ENCODE measurements at places on chromosomes 2 and 18. TPM values are rescaled to one million over a fixed set of nuclear protein-coding genes. Genes with fewer than 3 reads are reported as not detected.

DNA sequence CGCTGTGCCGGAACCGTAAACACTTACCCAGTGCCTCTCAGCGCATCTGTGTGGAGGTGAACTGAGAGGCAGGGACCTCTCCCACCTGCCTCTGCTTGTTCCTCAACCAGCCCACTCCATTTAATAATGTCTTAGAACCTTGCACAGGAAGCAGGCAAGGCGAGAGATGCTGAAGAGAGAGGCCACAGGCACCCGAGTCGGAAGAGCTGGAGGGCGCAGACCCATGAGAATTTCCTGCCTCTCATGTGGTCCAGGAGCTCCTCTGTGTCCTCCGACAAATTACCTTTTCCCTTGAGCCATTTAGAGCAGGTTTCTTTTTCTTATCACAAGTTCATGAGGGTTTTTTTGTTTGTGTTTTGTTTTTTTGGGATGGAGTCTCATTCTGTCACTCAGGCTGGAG, 4.9 kb upstream of the RFX8 start:
- no peak for DNase-seq
- no peaks in the 10 kb centered on the region for H3K4me1 ChIP-seq
- no peak overlapping the region for H3K4me3 ChIP-seq

SLC4A5 gene
- total RNA-seq = 0.45 TPM

RASGRP3 gene
- total RNA-seq = 3.6 TPM

- DNase-seq = no peak
- H3K27ac ChIP-seq = no peak overlapping the region
- H3K4me1 ChIP-seq = peaks cover 6% of the 10 kb centered on the region
- no peak overlapping the region for H3K4me3 ChIP-seq
- no peaks in the 10 kb centered on the region for H3K36me3 ChIP-seq
These were observed 2.9 kb downstream of the CLHC1 start for GRCh38 chr2:55229221-55229620.

DNA sequence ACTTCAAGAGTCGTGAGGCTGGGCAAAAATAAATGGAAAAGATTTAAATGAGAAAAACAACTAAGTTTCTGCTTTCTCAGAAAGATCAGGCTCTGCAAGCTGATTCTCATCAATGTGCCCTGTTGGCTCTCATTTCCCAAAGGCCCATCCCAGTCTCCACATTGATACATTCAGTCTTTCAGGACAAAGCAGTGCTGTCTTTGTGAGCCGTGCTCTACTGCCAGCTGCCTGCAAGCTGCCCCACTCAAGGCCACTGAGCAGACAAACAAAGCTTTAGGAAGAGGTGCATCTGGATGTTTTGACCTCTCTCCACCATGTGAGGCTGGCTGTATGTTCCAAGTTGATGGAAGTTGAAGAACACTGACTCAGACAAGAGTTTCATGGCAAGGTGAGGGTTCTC, 48.8 kb downstream of the FSHR start:
- H3K36me3 ChIP-seq = no peaks in the 10 kb centered on the region
- H3K4me3 ChIP-seq = no peak overlapping the region
- no peaks in the 10 kb centered on the region for H3K27me3 ChIP-seq

- H3K36me3 ChIP-seq = no peaks in the 10 kb centered on the region
- H3K4me3 ChIP-seq = no peak overlapping the region
- no peaks in the 10 kb centered on the region for H3K27me3 ChIP-seq
- H3K27ac ChIP-seq = no peak overlapping the region
- H3K4me1 ChIP-seq = no peaks in the 10 kb centered on the region
These were observed 89.7 kb upstream of the GCFC2 start for GRCh38 chr2:75800456-75800855.

GRCh38 chr2:16466133-16466820, 199.4 kb downstream of the CYRIA start:
- H3K4me3 ChIP-seq = no peak overlapping the region
- H3K27ac ChIP-seq = no peak overlapping the region
- H3K36me3 ChIP-seq = no peaks in the 10 kb centered on the region
- no peak for DNase-seq

DNA sequence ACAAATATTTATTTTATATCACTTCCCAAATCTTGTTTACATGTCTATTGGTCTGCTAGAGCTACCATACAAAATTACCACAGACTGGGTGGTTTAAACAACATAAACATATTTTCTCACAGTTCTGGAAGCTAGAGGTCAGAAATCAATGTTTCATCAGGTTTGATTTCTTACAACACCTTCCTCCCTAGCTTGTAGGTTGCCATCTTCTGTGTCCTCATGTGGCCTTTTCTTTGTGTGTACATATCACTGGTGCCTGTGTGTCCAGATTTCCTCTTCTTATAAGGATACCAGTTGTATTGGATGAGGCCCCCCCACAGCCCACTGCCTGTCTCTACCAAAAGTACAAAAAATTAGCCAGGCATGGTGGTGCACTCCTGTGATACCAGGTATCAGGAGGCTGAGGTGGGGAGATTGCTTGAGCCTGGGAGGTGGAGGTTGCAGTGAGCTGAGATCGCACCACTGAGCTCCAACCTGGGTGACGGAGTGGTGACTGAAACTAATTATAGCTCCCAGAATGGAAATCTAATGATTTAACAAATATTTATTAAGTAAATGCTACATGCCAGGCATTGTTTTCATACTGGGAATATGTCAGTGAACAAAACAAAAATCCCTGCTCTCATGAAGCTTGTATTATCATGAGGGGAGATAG, 13.6 kb downstream of the EML4 start:
- H3K27me3 ChIP-seq = no peaks in the 10 kb centered on the region
- H3K36me3 ChIP-seq = no peaks in the 10 kb centered on the region
- H3K27ac ChIP-seq = no peak overlapping the region
- DNase-seq = no peak
- H3K4me1 ChIP-seq = no peaks in the 10 kb centered on the region

GRCh38 chr2:195967336-195967735, 101.3 kb downstream of the DNAH7 start:
- H3K27me3 ChIP-seq = no peaks in the 10 kb centered on the region
- no peak overlapping the region for H3K4me3 ChIP-seq
- DNase-seq = no peak
- no peaks in the 10 kb centered on the region for H3K36me3 ChIP-seq

GRCh38 chr2:68448671-68449653, 18.1 kb downstream of the FBXO48 start:
- H3K4me3 ChIP-seq = no peak overlapping the region
- H3K4me1 ChIP-seq = no peaks in the 10 kb centered on the region
- no peaks in the 10 kb centered on the region for H3K36me3 ChIP-seq
- H3K27me3 ChIP-seq = no peaks in the 10 kb centered on the region
- H3K27ac ChIP-seq = no peak overlapping the region

GRCh38 chr2:38540580-38541286, 62.0 kb downstream of the HNRNPLL start:
- no peak overlapping the region for H3K27ac ChIP-seq
- peak; percentile 51 for DNase-seq
- no peaks in the 10 kb centered on the region for H3K36me3 ChIP-seq
- H3K27me3 ChIP-seq = no peaks in the 10 kb centered on the region
- H3K4me1 ChIP-seq = peaks cover 7% of the 10 kb centered on the region

DNA sequence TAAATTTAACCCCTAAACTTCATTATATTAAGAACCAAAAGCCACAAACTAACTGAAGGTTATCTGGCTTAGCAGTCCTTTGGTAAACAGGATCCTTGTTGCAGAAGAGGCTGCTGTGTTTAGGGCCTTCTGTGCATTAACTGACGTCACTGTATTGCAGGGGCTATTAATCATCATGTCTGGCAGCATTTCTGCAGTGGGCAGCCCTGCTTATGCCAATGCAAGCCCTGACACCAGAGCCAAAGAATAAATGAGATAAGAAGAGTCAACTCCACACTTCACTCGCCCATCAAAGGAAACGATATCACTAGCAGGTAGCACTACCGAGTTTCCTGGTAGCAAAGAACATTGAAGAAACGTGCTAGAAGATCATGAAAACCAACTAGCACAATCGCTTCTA, 110.6 kb downstream of the PLEKHM3 start:
- no peaks in the 10 kb centered on the region for H3K4me1 ChIP-seq
- DNase-seq = no peak
- H3K4me3 ChIP-seq = no peak overlapping the region
- no peaks in the 10 kb centered on the region for H3K27me3 ChIP-seq
- H3K27ac ChIP-seq = no peak overlapping the region
- H3K36me3 ChIP-seq = no peaks in the 10 kb centered on the region

DNA sequence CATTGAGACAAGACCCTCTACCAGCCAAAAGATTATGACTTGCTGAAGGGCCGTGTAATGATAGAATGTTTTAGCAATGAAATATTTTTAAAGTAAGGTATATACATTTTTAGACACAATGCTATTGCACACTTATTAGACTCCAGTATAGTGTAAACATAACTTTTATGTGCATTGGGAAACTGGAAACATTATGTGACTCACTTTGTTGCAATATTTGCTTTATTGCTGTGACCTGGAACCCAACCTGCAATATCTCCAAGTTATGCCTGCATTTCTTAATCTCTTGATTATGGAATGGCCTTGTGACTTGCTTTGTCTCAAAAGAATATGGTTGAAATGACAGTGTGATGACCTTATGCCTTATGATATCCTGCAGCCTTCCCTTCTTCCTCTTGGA, 502.0 kb downstream of the EPHA4 start:
- no peaks in the 10 kb centered on the region for H3K36me3 ChIP-seq
- no peak overlapping the region for H3K4me3 ChIP-seq
- no peaks in the 10 kb centered on the region for H3K27me3 ChIP-seq
- H3K27ac ChIP-seq = no peak overlapping the region
- no peak for DNase-seq

GRCh38 chr2:118202707-118203303, 114.5 kb downstream of the INSIG2 start:
- no peaks in the 10 kb centered on the region for H3K27me3 ChIP-seq
- DNase-seq = no peak
- no peaks in the 10 kb centered on the region for H3K36me3 ChIP-seq
- no peaks in the 10 kb centered on the region for H3K4me1 ChIP-seq

WDSUB1 gene
- total RNA-seq = 7.5 TPM

DNA sequence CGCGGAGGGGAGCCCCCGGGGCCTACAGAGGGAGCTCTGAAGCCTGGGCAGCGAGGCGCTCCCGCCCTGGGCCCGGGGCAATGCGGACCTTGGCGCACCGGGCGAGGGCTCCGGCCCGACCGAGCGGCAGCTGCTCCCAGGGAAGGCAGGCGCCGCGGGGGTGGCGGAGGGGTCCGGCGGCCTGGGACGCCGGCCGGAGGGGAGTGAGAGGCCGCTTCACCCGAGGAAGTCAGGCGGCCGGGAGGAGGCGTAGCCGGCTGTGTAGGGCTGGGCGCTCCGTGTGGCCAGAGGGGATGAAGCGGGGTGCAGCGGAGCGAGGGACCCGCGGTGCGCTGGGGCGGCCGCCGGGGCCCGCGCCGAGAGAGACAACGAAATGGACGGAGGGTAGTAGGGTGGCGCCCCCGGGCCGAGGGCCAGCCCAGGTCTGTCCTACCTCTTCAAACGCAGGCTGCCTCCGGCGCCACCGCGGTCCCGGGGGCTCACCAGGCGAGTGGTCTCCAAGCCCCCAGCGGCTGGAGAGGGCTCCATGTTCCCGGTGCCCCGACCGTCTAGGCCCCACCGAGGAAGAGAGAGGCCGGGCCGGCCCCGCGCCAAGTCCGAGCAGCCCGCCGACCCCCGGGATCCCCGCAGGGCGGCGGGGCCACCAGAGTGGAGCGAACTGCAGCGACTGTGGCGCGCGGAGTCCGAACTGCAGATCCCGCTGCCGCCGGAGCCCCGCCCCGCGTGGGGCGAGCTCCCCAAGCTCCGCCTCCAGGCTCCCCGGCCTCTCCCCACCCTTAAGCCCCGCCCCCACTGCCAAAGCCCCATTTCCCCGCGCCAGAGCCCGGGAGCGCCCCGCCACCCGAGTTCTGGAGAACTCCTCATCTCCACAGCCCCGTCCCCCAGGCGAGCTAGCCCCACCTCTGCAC, at the start of gene SLC30A3:
TSS of gene SLC30A3 (minus strand) at position 669 of the 908 bp plus-strand sequence. CDS start at position 528, 141 bp downstream.
- H3K27ac ChIP-seq = no peak within 1 kb of the TSS
- peak within 1 kb of the TSS; percentile 50 for H3K4me3 ChIP-seq
- peak; percentile 63 for DNase-seq

DNA sequence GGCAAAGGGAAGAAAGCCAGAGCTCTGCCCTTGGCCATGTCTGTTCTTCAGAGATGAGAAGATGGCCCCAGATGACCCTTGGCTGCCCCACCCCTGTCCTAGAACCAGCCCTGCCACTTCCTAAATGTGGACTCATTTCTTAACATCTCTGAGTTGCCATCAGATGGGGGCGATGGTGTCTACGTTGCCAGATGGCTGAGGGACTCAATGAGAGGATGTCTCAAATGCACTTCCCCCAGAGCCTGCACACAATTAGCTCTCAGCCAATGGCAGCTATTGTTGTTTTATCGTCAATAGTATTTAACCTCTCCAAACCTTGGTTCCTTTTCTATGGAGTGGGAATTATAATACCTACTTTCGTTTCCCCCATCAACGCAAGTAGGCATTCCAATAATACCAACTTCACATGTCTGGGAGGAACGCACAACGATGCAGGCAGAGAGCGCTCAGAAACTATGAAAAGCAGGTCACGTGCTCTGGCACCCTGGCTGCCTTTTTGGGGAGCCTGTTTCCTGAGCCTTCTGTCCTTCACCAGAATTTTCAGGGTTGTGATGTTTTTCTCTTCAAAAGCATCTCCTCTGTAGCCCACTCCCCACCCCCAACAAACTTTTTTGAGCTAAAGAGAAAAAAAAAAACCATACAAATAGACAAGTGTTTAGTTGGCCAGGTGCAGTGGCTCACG, 100.3 kb downstream of the MCFD2 start:
- H3K36me3 ChIP-seq = no peaks in the 10 kb centered on the region
- H3K27me3 ChIP-seq = no peaks in the 10 kb centered on the region
- H3K27ac ChIP-seq = no peak overlapping the region
- DNase-seq = peak; percentile 19
- no peaks in the 10 kb centered on the region for H3K4me1 ChIP-seq
- no peak overlapping the region for H3K4me3 ChIP-seq

ASB18 gene
- total RNA-seq = not detected

TEX44 gene
- not detected for total RNA-seq

Data from colonic mucosa (tissue), 4 donors.